ENCODE measurements at places on chromosomes 11 and 22.

DNA sequence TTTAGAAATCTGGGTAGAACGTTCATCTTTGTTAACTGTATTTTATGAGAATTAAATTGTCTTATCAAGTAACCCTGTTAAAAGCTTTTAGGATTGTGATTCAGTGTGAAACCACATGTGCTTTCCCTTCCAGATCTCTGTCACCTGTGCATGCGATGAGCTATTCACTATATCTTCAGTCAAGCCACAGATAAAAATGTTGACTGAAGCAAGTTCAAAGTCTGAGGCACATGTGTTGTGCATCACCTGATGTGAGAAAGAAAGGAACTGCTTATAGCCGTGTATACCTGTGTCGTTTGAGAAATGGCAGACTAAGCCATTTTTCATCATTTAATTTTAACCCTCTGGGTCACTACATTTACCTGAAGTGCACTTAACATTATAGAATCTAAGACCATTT, 1088.9 kb upstream of the TENM4 start:
- no peak for DNase-seq

DNA sequence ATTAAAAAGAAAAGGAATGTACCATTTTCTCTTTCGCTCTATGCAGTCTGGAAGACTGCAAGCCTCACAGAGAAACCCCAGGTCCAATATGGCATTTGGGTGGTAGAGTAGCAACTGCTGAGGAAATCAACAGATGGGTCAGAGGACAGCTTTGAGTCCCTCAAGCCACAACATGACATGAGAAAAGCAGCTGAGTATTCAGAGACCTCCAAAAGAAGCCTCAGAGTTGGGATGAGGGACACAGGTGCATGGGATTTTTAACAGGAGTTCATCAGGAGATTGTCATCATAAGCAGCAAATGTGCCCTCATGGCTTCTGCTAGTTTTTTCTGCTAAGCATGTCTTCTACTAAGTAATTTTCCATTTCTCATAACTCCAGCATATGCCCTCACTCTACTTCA, 111.6 kb downstream of the BLID start:
- no peak for DNase-seq

DNA sequence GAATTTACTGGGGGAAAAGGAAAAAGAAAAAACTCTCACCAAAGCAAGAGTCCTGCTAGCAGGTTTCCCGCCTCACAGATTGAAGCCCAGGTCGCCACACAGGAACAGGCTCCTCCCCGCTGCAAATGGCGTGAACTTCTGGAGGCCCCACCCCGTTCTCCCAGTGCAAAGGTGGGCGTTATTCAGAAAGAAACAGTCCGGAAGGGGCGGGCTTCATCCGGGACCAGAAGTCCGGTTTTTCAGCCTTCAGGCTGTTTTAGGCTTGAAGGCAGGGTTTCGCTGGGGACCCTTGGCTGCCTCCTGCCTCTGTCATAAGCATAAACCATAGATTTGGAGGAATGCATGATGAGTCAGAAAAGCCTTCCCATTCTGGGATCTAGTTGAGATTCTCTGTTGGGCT, 148.3 kb upstream of the POU2AF2 start:
- DNase-seq: no peak

DNA sequence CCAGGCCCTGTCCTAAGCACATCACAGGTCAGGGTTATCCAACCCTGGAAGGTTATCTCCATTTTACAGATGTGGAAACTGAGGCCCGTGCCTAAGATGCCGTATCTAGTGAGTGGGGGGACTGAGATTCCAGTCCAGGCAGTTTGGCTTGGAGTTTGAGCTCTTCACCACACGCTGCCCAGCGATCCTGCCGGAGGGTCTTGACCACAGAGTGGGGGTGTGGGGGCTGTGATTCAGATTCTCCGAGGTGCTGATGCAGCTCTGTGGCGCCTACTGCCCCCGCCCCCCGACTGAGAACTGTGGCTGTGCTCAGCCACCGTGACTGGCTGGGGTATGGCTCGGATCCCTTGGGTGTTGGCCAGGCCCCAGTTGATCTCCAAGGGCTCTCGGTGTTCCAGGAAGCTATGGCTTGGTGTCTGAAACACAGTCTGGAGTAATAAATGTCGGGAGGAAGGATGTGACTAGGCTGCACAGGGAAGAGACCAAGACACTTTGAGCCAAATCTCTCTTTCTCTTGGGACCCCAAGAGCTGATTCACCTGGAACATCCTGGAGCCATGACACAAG, 60.6 kb upstream of the RASD2 start:
- no peak for DNase-seq

DNA sequence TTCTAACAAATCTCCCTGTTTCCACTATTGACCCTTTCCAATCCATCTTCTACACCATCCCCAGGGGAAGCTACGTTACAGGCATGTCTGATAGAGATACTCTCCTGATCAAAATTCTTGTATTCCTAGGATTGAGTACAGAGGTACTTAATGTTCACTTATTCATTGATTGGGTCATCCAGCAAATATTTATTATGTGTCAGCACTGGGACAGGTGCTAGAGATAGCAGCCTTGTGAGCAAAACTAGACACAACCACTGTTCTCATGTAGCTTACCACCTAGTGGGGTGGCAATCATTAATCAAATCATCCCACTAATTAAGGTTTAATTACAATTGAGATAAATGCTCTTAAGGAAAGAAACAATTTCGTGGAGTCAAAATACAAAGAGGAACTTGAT, 9.4 kb upstream of the RTCB start:
- no peak for DNase-seq

DNA sequence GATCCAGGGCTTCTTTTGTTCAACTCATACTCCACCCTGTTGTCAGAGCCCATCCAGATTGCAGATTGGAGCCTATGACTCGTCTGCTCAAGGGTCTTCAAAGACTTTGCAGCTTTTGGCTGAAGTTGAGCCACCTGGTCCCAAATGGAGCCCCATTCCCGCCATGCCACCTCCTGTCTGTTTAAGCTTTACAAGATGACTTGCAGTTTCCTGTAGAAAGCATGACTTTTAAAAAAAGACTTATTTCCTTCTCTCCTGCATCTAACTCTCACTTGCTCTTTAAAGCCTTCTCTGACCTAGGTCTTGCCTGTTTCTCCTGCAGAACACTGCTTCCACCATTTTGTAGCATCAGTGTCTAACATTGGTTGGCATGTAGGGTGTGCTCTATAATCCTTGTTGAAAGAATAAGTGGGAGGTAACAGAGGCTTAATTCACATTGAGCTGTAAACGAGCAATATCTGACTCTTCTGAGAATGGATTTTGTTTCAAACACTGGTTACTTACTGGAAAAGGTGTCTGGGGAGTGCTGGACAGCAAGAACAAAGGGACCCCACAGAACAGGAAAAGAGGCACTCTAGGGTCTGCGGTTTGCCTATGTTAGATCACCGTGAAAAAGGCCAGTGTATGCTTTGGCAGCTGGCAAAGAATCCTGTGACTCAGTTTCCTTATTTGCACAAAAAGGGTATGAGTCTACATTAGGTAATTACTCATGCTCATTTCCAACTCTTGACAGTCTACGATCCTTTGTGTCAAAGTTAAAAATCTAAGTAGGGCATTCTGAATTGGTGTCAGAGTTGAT, 30.3 kb downstream of the NF2 start:
- no peak for DNase-seq

DNA sequence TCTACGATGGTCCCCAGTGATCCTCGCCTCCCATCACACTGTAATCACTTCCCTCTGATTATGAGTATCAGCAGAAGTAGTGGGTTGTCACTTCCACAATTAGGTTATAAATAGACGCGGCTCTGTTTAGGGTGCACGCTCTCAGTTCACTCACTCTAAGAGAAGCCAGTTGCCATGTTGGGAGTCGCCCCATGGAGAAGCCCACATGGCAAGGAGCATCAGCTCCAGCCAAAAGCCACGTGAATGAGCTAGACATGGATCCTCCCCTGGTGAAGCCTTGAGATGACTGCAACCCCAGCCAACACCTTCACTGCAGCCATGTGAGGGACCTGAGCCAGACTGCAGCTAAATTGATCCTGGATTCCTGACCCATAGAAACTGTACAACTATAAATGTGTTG, 26.4 kb upstream of the MYOD1 start:
- DNase-seq: no peak

GRCh38 chr11:57938351-57938750, 85.3 kb upstream of the OR9Q1 start:
- no peak for DNase-seq

DNA sequence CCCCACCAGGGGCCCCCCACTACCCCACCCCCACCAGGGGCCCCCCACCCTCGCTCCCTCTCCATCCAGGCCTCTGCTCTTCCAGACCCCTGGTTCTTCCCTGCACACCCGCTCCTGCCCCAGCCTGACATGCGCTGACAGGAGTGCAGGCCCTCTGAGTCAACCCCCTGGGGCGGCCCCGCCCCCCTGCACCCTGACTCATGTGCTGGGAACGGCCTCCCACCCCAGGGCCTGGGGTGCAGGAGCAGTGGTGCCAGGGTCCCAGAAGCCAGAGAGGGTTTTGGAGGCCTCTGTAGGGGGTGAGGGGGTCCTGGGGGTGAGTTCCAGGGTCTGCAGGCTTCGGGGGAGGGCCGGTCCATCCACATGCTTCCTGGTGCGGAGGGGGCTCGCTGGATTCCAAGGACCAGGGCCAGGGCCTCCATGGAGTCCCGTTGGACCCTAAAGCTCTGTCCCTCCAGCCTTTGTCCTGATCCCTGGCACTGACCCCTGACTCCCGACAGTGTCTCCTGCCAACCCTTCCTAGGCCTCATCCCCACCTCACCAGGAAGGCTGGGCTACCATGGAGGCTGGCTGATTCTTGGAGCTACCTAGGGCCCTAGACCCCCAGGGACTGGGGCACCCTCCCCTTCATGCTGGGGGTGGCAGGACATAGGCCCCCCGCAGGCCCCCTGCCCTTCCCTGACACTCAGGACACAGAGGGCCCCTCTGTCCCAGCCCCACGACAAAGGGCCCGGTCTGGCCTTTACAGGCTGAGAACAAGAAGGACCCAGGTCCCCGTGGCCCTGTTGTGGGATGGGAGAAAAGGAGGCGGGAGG, 583 bp upstream of the PKP3 start:
- DNase-seq: no peak

GRCh38 chr11:20353829-20354434, 9.6 kb upstream of the HTATIP2 start:
- DNase-seq: no peak
